Muscle of leg (tissue), 16 donors: ENCODE measurements at places on chromosomes 6 and 20.

GRCh38 chr6:33183071-33183683 lies 9.1 kb downstream of the COL11A2 start:
- no peak for DNase-seq

DNA sequence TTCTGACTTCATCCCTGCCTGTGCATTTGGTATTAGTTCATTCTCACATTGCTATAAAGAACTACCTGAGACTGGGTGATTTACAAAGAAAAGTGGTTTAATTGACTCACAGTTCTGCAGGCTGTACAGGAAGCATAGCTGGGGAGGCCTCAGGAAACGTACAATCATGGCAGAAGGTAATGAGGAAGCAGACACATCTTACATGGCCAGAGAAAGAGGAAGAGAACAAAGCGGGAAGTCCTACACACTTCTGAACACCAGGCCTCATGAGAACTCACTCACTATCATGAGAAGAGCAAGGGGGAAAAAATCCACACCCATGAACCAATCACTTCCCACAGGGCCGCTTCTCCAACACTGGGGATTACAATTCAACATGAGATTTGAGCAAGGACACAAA lies 303.9 kb downstream of the CBLN4 start:
- DNase-seq = no peak

DNA sequence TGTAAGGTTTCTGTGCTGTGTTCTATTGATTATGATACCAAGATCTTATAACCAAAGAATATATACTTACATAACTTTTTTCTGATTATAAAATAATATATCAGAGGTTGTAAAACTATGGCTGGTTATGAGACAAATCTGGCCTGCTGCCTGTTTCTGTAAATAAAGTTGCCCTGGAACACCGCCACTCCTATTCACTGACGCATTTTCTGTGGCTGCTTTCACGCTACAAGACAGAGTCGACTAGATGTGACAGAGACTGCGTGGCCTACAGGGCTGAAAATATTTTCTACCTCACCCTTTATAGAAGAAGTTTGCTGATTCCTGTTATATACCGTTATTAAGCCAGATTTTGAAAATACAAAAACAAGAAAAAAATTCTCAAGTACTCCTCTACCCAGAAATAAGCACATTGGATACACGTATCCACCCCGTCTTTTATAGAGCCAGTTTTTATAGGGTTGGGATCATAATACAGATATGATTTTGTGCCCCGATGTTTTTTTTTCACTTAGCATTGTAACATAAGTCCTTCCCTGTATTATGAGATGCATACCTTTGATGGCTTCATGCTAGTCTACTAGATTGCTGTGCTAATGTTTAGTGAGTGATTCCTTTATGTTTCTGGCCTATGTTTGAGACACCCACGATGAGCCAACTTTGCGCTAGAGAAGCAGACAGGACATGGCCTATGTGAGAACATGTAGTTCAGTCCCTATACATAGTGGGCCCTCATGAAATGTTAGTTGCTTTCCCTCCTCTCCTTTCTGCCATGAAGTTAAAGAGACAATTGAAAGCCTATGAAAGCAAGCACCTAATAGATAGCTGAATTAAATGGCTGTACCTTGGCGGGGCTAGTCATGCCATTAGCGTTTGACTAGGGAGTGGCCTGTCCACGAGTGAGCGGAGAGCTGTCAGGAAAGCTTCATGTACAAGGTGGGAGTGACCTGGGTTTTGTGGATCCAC lies 98.1 kb upstream of the KCNK16 start:
- peak; percentile 68 for DNase-seq

- DNase-seq = peak; percentile 29
These were observed 172.5 kb upstream of the FERMT1 start for GRCh38 chr20:6295127-6295866.
